ENCODE measurements at places on chromosomes 11 and 22.

- DNase-seq, result no peak
These were observed 174.0 kb downstream of the TBC1D22A start for GRCh38 chr22:46936378-46936903.

DNA sequence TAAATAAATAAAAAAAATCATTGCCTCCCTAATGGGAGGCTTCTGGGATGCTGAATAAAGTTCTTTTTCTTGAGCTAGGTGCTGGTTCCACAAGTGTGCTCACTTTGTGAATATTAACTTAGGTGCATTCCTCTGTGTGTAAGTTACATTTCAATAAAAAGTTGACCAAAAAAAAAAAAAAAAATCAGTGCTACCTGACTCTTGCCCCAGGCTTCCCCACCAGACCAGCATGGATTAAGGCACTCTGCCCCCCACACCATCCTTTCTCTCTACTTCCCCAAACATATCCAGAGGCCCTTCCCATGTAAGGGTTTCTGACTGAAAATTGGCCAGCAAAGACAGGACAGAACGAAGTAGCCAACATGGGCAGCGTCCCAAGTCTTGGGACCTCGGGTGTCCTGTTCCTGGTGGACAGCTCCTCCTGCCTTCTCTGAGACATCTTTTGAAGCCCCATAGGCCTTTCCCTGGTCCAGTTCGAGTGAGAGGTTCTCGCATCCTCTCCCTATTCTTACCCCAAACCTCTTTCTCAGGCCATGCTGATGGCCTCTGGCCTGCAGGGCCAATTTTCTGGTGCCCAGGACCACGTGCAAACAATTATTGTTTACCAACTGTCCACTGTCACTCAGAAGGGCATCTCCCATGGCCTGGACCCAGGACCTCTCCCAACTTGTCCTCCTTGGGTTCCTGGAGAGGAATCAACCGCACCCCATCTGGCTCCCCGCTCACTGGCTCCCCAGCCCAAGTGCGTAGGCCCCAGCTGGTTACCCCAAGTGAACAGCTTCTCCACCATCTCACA lies 14.9 kb upstream of the KCTD14 start:
- DNase-seq, result no peak

- no peak for DNase-seq
These were observed 541.4 kb downstream of the MN1 start for GRCh38 chr22:27260087-27260698.

DNA sequence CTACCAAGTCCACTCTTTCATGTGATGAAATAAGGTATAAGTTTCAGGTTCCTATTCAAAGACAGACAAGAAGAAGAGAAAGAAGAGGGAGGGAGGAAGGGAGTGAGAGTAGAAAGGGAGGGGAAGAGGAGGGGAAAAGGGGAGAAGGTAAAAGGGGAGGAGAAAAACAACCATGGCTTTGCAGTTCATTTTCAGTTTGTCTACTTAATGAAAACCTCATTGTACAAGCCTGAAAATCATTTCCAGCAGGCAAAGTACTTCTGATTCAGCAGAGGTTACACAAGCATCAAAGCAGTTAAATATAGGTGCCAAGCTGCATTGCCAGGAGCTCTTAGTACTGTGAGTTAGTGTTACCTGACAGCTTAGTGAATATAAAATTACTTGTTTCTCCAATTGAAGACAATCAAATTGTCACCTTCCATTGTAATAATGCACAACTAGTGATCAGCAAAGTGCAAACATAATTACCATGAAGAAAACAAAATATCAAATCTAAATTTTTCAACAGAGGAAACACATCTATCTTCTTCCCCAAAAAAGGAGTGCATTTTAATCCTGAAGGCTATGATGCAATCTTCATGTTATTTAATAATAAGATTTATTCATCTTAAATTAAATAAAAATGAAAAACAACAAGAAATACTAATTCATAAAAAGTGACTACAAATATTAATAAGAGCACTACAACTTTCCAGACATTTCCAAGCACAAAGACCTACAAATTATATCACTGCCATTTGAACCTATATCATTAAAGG lies 8.2 kb downstream of the SOX6 start:
- DNase-seq, result no peak

DNA sequence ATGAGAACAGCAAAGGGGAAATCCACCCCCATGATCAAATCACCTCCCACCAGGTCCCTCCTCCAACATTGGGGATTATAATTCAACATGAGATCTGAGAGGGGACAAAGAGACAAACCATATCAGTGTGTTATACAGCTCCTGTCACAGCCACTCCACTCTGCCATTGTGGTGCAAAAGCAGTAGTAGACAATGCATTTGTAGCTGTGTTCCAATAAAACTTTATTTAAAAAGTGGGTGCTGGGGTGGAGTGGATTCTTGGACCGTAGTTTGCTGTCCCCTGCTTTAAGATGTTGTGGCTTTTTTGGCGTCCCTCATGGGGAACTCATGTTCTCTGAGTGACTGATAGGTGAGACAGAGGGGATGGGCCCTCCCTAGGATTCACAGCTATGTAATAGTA lies 399.1 kb downstream of the SOX6 start:
- no peak for DNase-seq

DNA sequence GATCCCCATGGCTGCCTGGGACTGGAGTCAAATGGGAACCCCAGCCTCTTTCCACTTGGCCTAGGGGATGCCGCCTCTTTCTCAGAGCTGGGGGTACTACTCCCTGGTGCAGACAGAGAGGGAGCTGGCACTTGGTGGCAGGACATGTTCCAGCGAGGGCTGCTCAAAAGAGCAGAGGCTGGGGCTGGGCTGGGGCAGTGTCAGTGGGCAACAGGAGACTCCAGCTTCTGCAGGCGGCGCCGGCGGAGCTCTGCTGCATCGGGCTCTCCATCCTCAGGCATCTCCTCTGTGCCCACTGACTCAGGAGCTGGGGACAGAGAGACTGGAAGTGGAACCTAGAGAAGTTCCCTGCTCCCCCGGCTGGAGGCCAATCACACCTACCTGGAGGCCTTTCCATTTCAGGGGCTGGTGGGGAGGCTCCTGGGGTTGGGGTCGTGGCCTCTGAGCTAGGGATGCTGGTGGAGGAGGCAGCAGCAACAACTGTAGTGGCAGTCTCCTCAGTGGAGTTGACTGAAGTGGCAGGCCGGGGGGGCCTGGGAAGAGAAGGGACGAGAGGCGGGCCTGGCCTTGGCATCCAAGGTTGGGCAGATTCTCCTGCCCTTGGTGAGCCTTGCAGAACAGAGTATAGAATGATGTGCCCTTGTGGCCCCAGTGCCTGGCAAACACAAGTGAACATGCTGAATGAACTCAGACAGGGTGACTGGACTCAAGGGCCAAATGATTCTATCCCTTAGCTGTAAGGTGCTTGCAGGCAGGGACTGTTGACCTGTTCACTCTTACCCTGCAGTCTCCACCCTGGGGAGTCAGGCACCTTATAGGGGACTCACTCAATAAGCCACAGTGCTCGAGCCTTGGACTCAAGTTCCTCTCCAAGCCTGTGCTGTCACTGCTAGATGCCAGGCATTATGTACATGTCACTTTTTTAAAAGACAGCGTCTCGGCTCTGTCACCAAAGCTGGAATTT lies 5.9 kb downstream of the SYVN1 start:
- no peak for DNase-seq

DNA sequence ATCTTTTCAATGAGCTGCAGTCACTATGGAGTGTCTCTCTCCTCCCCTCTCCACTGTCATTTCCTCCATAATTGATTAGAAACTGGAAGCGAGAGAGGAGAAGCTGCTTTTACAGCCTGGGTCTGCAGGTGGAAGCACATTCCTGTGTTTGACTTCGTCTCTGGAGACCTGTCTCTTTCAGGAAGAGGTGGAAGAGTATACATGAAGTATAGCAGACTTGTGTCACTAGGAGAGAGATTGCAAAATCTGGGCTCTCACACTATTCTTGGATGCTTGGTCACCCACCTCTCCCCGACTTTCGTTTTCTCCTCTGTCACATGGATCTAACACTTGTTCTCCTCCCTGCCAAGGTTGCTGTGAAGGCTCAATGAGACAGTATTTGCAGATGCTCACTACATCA lies 323.3 kb downstream of the NTM start:
- DNase-seq, result no peak

DNA sequence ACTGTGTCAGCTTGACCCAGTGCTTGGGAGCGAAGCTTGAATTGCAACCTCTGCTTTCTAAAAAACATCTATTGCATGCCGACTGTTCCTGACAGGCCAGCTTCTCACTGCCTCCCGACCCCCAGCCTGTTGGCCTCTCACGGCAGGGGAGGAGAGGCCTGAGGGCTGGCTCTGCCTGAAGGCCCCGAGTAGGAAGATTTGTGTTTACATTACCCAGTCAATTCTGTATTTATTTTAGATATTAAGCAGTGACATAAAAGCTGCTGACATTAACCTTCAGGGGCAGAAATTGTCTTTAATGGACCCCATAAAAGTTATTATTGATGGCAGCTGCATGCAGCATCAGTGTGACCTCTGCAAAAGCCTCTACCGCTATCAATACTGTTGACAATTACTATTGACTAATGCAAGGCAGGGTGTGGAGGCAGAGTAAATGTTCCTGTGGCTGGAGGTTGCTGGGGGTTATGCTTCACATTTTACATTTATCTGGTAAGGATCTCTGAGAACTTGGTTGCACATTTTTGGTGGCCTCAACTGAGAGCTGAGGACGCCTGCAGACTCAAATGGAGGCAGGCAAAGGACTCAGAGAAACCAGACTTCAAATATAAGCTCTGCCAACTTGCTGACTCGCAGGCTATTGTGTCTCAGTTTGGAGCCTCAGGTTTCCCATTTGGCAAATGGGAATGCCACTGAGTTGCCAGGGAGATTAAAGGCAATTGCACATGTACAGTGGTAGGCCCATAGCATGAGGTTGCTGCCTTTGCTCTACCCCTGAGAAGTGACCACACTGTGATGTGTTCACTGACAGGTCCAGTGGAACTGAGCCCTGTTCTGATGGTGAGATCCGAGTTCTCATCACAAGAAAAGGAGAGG lies 380.5 kb downstream of the TENM4 start:
- DNase-seq, result no peak

- DNase-seq, result no peak
These were observed 1257.8 kb upstream of the TENM4 start for GRCh38 chr11:80698637-80699036.

DNA sequence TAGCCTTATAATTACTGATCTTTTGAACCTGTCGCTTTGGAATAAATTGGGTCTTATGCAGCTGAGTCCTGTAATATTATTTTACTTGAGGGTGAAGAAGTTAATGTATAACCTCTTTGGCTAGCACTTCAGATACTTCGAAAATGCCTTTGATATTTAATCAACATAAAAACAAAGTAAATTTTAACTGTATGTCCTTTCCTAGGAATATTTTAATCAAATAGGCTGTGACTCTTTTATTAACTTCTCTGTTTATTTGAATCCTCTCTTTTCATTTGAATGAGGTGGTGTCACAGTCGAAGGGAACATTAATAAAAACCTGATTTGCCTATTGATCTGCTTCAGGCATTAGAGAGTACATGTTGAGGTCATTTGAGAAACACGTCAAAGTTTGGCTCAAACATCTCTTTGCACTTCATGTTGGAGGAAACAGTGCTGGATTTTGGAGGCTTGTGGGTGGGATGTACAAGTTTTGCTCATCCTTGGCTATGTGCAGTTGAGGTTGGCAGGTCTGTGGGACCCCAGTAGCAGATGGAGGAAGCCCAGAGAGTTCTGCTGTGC lies 143.6 kb downstream of the NCAM1 start:
- no peak for DNase-seq

DNA sequence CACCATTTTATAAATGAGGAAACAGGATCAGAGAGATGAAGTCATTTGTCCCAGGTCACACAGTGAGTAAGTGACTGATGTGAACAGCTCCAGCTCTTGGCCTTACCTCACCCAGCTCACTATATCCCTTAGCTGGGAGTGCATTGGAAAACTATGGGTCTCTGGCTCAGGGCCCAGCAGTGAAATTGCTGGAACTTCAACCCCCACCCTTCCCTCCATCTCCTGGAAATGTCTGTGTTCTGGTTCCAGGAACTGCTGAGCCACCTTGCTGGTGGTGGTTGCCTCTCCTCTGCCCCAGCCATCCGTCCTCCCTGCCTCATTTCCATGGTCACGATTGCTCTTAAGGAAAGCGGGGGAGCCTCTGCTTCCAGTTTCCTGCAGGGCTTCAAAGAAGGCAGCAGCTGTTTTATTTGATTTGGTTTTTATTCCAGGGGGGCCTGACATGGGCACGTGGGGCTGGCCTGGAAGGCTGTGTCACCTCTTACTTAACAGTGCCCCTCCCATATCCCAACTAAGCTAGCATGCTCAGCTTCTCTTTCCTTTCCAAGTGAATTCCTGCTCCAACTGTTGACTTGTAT lies 46.2 kb upstream of the CSTF3 start:
- no peak for DNase-seq

DNA sequence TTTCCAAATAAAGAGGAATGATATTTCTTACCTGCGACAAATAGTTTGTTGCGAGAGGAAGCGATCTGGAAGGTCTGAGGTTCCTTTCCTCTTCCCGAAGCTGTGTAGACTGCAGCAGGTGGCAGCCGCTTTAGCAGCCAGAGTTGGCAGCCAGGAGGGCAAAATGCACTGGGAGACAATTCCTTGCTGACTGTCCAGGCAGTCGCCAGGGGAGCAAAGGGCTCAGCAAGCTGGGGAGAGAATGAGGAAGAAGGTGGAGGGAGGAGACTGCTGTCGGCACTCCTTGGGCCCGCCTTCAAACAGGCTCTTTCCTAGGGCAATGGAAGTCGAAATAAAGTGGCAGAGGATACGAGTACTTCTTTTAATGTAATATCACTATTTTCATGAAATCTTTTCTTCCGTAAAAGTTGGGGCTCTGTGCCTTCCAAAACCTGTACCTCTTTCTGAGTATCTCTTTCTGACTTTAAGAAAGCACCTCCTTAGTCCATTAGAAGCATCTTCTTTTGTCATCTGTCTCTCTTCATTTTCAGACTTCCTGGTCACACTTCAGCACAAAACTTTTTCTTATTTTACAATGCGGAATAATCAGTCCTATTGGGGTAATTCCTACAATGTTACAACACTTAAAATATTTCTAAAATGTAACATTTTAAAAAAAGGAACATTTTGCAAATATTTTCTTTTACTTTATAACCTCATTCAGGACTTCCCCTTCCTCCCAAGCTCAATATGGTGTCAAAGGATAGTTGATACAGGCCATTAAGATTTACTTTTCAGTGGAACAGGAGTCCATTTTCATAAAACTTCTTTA lies at the start of gene IL18:
Gene IL18 (minus strand): TSS at position 220 of the 811 bp plus-strand sequence. CDS start 9,041 bp downstream, outside the sequence.
- no peak for DNase-seq

- no peak for DNase-seq
These were observed 78.4 kb downstream of the MUC15 start for GRCh38 chr11:26493616-26494015.

DNA sequence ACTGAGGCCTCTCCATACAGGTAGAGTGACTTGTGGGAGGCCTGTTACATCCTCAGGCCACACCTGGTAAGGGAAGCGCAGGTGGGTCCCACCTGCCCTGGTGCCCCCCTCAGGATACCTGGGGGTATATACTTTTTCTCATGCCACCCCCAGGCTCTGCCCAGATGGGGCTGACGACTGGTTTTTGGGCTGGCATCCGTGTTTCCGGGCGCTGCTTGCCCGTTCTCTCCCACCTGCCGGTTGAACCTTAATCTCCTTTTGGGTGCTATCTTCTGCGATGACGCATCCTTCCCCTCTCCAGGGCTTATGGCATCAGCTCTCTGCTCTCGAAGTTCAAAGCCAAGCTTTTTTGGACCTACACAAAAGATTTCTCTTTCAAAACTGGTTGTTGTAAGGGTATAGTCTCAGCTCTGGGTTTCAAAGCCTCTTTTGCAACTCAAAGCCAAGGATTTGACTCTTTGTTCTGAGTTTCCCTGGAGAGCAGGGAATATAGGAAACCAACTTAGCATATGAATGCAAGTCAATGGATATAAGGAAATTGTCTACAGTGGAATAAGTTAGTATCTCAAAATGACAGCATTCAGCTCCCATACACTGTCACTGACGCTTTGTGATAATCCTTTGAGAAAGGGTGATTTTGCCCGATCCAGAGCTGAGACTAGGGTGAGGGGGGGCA lies 8.6 kb upstream of the LRRC10B start:
- DNase-seq, result no peak
